ENCODE measurements at places on chromosomes 6 and 20.

GRCh38 chr20:6566821-6567220 lies 200.7 kb upstream of the BMP2 start:
- DNase-seq, result no peak

- no peak for DNase-seq
Observed at GRCh38 chr20:42340368-42340767, 722.2 kb upstream of the CHD6 start.

DNA sequence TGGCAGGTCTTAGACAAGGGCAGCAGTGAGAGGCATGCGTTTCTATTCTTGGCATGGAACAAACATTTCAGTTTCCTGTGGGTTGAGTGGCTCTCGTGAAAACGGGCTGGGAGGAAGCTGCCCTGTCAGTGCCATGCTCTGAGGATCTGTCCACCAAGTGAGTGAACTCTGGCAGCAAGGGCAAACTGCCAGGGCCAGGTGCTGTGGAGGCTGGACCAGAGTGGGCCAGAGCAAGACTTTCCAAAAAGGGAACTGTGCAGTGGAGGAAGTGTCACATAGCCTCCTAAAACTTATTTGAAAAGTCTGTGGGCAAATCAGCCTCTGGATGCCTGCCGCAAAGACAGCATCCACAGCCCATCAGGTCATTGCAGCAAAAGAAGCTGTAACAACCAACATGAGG lies 44.2 kb upstream of the TAB2 start:
- no peak for DNase-seq

GRCh38 chr6:104229057-104229456 lies 630.7 kb downstream of the HACE1 start:
- no peak for DNase-seq

DNA sequence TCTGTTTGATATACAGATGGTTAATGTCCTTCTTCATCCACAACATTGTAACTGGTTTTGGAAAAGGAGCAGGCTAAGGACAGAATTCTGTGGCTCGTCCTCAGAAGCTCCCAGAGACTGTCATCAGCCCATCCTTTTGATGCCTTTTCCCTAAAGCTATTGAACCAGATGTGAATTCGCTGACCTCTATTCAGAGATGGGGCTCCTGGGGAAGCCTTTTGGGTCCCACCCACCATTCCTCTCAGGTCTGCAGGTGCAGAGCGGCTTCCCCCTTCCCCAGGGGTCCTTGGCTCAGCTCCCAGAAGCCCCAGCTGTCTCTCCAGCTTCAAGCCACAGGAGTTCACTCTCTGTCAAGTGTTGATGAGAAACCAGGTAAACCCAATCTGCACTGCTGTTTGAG lies 191.7 kb downstream of the SMOC2 start:
- no peak for DNase-seq

- no peak for DNase-seq
Observed at GRCh38 chr6:52389264-52389625, 27.3 kb downstream of the PAQR8 start.

DNA sequence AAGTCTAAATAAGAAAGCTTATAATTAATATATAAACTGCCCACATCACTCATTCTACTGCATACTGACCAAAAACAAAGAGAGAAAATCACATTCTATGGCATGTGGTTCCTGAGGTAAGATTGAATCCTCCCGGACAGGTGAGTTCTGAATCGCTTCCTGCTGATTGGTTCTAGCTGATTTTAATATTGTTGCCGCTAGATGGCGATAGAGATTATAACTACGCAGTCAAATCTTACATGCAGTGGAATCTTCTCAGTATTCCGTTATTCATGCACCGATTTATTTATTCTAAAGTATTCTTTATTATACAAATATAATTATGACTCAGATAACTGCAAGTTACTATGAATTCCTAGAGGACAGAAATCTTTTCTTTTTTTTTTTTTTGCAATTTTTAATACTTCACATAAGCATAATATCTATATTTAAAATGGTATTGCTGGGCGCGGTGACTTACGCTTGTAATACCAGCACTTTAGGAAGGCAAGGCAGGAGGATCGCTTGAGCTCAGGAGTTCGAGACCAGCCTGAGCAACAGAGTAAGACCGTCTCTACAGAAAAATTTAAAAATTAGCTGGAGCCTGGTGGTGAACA lies 24.2 kb upstream of the TMX4 start:
- peak; percentile 6 for DNase-seq

DNA sequence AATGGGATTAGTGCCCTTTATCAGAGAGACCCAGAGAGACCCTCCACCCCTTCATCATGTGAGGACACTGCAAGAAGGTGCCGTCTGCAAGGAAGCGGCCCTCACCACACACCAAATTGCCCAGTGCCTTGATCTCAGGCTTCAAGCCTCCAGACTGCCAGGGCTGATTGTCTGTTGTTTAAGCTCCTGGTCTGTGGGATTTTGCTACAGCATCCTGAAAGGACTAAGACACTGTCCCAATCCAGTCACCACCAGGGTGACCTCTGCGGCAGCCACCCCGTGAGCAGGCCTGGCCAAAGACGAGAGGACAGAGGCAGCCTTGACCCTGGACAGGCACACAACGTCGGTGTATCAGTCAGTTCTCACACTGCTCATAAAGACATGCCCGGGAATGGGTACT lies 13.5 kb upstream of the FRMD1 start:
- DNase-seq, result no peak

GRCh38 chr6:108589244-108589791 lies 28.6 kb downstream of the FOXO3 start:
- no peak for DNase-seq

- no peak for DNase-seq
Observed at GRCh38 chr6:142088858-142089216, 43.9 kb upstream of the GJE1 start.

DNA sequence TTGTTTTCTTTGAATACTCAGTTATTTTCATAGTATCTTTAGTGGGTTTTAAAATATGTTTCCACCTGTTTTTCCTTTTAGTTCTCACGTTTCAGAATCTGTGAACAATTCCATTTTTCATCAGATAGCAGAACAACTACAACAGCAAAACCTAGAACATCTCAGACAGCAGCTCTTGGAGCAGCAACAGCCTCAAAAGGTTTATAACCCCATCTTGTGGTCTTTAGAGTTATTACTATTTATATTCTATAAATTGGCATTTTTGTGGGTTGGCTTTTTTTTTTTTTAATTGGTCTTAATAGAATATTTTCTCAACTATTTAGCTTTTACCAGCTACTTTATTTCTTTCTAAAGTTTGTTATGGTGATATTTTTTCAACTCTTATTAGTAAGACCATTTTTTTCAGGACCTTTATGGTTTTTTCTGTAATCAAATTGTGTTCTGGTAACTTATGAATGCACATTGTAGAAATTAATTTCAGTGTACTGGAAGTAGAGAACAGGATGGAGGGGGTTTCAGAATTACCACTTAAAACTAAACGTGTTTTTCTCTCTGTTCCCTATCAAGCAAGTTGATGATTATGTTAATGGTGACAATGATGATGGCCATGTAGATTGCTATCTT lies 72.2 kb downstream of the SCAF8 start:
- no peak for DNase-seq

- DNase-seq, result no peak
Observed at GRCh38 chr6:145532361-145532760, 203.0 kb downstream of the EPM2A start.

GRCh38 chr20:62888406-62888805 lies 26.8 kb upstream of the TCFL5 start:
- no peak for DNase-seq

DNA sequence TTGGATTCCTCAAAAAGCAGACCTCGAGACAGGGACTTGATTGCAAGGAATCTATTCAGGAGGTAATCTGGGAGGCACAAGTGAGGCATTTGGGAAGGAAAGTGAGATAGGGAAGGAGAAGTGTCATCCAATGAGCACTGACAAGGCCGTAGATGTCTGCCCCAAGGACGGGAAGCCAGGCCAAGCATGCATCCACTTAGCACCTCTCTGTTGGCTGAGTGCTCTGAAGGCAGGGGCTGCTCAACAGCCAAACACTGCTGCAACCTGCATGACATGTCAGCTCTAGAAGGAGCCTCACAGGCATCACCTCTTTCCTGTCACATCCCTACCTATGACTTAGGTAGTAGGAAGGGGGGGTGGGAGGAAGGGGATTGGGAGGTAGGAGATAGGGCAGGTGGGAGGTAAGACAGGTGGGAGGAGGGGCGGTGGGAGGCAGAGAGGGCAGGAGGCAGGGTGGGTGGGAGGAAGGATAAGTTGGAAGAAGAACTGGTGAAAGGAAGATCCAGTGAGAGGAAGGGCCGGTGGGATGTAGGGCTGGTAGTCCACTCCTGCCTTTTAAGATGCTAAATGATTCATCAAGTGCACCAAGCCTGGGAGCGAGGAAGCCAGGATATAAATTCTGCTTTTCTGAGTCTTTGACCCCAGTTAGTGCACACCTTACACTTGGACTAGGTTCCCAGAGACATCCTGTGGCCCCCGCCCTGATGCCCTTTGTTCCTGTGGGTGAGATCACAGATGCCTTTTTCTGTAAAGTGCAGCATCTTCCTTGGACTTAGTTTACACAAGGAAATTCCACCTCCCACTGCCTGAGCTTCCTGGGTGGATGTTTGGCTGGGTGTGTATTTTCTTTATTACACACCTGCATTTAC lies 83.8 kb upstream of the NXT1 start:
- no peak for DNase-seq

DNA sequence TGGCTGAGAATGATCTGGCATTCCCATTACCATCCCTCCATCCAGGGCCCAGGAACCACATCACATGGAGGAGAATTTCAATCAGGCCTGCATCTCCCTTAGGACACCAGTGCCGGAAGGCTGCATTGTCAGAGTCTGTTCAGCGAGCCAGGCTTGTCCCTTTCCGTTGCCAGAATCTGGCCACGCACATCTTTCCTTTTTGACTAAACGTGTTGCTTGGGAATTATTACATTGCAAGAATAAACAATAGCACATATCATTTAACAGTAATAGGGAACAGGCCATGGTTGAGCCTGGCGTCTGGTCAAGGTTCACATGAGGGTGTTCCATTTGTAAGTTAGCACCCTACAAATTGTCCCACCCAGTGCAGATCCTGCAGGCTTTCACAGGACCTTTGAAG lies 42.8 kb downstream of the SOBP start:
- DNase-seq, result no peak

DNA sequence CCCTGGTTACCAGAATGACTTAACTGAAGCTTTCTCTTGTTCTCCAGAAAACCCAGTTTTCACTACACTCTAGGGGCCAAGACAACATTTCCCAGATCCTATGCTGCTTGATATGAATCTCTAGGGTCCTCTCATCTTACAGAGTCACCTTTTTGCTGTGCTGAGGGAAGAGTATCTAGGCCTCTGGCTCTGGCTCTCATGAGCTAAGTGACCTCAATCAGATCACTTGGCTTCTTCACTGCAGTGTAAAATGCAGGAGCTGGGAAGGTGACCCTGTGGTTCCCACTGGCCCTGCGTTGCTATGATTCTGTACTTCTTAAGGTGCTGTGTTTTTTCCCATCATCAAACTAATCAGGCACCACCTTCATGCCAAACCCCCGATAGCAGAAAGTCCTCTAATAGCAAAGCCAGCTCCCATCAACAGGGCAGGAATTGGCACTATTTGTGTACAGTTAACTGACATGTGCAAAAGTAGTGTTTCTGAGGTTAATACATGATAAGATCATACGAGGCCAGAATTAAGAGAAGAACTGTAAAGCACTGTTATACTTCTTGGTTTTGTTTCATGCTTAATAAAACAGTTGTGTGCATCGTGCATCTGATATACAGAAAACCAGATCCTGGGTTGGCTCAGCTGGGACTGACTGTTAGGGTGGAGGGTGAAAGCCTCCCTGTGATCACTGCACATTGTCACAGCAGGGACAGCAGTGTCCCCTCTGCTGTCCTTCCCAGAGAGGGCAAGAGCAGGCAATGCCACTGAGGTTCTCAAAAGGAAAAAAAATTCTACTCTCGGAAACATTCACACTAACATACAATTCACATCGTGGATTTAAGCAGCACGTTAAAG lies 46.7 kb downstream of the CNKSR3 start:
- DNase-seq, result no peak

DNA sequence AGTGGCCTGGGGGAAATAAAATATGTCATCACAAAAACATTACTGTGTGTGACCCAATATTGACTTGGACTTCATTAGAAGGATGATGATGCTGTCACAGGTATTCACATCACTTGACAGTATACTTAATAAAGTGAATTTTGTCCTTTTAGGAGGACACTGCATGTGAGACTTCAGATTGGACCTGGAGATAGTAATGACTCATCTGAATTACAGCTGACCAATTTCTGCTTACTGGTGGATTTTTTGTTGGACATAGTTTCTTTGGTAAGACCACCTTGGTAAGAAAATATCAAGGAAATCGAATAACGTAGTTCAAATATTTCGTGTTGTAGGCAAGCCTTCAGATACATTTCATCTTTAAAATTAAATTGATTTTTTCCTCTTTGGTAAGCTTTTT lies 57.1 kb downstream of the DOP1A start:
- no peak for DNase-seq

DNA sequence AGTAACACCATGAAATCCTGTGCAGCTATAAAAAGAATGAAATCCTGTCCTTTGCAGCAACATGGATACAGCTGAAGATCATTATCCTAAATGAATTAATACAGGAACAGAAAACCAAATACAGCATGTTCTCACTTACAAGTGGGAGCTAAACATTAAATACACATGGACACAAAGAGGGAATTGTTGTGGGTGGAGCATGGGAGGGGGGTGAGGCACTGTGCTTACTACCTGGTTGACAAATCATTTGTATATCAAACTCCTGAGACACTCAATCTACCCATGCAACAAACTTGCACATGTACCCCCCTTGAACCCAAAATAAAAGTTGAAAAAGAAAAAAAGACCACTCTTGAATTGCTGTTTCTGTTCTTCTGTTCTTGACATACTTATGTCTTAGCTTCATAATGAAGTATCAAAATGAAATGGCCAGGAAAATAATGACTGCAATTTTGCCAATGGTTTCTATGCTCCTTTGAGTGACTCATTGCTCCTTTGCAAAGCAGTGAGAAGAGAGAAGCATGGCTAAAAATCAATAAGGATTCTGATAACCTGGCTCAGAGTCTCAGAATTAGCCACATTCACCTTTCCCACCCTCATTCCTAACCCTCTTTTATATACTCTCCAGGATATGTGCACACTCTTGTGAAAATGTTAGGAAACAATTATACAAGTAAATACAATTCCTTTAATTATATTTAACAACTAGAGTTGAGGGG lies 71.0 kb downstream of the CYP39A1 start:
- DNase-seq, result no peak

DNA sequence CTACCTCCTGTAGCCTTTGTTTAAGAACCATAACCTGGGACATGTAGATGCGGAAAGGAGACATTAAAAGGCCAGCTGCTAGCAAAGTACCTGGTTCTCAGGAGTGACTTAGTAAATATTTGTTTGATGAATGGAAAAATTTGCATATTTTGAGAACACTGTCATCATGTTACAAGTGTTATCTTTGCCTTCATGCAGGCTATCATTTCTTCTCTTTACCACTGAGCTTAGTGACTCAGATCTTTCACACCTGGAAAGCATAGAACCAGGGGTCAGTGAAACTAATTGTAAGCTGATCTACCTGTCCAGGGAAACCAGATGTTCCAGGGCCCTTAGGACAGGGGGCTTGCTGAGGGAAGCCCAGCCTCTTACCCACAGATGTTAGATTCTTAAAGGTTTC lies 5.4 kb downstream of the ZFP57 start:
- no peak for DNase-seq

- no peak for DNase-seq
Observed at GRCh38 chr20:59043698-59044097, 1.1 kb upstream of the PRELID3B start.

All from stimulated activated CD8-positive, alpha-beta memory T cell treated with anti-CD3 and anti-CD28 coated beads, Interleukin-4, amount 100 ng/mL, for 1 hour (primary cell).